Esophagus muscularis mucosa (tissue), 4 donors: ENCODE measurements at places on chromosomes 3 and 15. TPM values are rescaled to one million over a fixed set of nuclear protein-coding genes. Genes with fewer than 3 reads are reported as not detected.

Gene SNUPN
- 17.8 TPM for total RNA-seq

Gene FBXO45
- total RNA-seq, result 10.1 TPM

Gene SOX2
- total RNA-seq, result 7.3 TPM

GRCh38 chr3:132553826-132554225 lies 43.2 kb upstream of the ACKR4 start:
- H3K4me3 ChIP-seq, result no peak overlapping the region
- no peak overlapping the region for H3K27ac ChIP-seq

- no peaks in the 10 kb centered on the region for H3K4me1 ChIP-seq
- no peak overlapping the region for H3K27ac ChIP-seq
- H3K4me3 ChIP-seq, result no peak overlapping the region
- peaks cover 88% of the 10 kb centered on the region for H3K36me3 ChIP-seq
- no peak for DNase-seq
- H3K27me3 ChIP-seq, result no peaks in the 10 kb centered on the region
These were observed 38.8 kb downstream of the CHP1 start for GRCh38 chr15:41269887-41270286.

DNA sequence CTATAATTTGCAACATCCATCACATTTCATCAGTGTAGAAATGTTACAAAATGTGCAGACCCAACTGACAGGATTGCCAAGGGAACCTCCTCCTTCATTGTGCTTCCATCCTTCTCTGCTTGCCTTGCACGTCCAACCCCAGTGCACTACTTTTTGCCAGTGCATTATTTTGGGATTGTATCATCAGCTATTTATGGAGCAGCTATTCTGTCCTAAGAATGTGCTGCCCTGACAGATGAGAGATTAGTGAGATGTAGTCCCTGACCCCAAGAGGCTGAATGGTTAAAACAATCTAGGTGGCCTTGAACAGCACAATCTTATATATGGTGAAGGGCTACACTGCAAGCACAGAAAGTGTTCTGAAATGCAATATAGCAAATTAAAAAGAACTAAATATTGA lies 935.8 kb downstream of the IGSF11 start:
- H3K36me3 ChIP-seq, result no peaks in the 10 kb centered on the region
- no peaks in the 10 kb centered on the region for H3K27me3 ChIP-seq
- DNase-seq, result no peak
- no peak overlapping the region for H3K4me3 ChIP-seq
- H3K4me1 ChIP-seq, result no peaks in the 10 kb centered on the region
- no peak overlapping the region for H3K27ac ChIP-seq

DNA sequence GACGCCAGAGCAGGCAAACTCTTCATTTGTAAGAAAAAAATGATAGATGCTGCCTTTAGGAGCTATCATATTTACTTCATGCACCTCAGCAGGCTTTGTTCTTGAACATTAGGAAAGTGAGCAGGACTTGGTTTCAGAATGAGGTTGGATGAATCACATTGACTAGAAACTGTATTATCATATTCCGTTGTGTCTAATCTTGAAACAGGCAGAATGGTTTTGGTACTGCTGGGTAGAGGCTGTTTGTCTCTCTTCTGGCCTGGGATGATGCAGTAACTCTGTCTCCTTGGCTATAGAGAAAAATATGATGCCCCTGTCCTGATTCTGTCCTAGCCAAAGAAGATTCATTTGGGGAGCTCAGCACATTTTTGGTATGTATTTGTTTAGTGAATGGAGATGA lies 344.2 kb upstream of the GRM7 start:
- no peaks in the 10 kb centered on the region for H3K4me1 ChIP-seq
- H3K27ac ChIP-seq, result no peak overlapping the region
- DNase-seq, result no peak
- H3K4me3 ChIP-seq, result no peak overlapping the region

Gene HDDC3
- total RNA-seq, result 5.3 TPM

Gene GABPB1
- 13.2 TPM for total RNA-seq

DNA sequence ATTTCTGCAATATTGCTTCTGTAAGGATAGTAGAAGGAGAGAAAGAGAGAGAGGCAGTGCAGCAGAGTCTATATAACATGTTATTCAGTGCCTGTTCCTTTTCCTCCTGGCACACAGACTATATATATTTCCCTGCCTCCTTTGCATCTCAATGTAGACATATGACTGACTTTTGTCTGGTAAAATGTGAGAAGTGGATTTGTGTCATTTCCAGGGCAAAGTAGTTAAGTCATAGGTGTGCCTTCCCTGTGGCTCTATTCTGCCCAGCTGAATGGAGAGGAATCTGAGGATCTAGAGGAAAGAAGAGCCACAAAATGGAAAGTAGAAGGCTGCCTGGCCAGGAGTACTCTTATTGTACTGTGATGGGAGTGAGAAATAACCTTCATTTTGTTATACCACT lies 54.6 kb upstream of the CADPS start:
- H3K4me3 ChIP-seq, result no peak overlapping the region
- no peak overlapping the region for H3K27ac ChIP-seq
- H3K36me3 ChIP-seq, result no peaks in the 10 kb centered on the region
- H3K4me1 ChIP-seq, result no peaks in the 10 kb centered on the region

- H3K4me1 ChIP-seq, result peaks cover 43% of the 10 kb centered on the region
- H3K27ac ChIP-seq, result peak overlapping the region; percentile 53
- H3K4me3 ChIP-seq, result no peak overlapping the region
- no peaks in the 10 kb centered on the region for H3K27me3 ChIP-seq
- no peak for DNase-seq
These were observed 463.6 kb upstream of the KCNMB2 start for GRCh38 chr3:178072391-178073305.

DNA sequence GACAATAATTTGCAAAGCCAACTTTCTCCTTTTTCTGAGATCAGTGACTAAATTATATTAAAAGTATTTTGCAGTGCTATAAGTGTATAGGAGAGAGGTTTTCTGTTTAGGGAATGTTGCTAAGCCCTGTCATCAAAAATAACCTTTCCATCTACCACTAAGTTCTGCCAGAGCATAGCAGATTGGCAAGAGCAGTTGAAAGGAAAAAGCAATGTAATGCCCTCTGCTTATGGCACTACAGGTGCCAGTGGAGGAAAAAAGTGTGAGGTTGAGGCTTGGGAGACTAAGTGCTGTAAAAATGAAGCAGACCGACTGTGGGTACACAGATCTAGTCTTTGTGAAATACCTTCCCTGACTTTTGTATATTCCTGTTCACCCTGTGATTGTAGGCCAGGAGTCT lies 11.5 kb downstream of the FILIP1L start:
- H3K36me3 ChIP-seq, result no peaks in the 10 kb centered on the region
- H3K4me3 ChIP-seq, result no peak overlapping the region
- H3K27me3 ChIP-seq, result no peaks in the 10 kb centered on the region
- no peak for DNase-seq
- H3K27ac ChIP-seq, result peak overlapping the region; percentile 15

GRCh38 chr3:105526360-105527111 lies 159.8 kb downstream of the ALCAM start:
- no peak overlapping the region for H3K27ac ChIP-seq
- H3K4me1 ChIP-seq, result no peaks in the 10 kb centered on the region
- no peaks in the 10 kb centered on the region for H3K36me3 ChIP-seq
- no peak for DNase-seq
- H3K4me3 ChIP-seq, result no peak overlapping the region

GRCh38 chr3:81841540-81841939 lies 80.1 kb upstream of the GBE1 start:
- no peaks in the 10 kb centered on the region for H3K27me3 ChIP-seq
- peaks cover 11% of the 10 kb centered on the region for H3K4me1 ChIP-seq
- H3K27ac ChIP-seq, result no peak overlapping the region
- H3K4me3 ChIP-seq, result no peak overlapping the region
